HL-60 (cell line): ENCODE measurements at places on chromosomes 1 and 21.

GRCh38 chr1:207711285-207711684, 40.6 kb upstream of the CD46 start:
- no peak for DNase-seq

DNA sequence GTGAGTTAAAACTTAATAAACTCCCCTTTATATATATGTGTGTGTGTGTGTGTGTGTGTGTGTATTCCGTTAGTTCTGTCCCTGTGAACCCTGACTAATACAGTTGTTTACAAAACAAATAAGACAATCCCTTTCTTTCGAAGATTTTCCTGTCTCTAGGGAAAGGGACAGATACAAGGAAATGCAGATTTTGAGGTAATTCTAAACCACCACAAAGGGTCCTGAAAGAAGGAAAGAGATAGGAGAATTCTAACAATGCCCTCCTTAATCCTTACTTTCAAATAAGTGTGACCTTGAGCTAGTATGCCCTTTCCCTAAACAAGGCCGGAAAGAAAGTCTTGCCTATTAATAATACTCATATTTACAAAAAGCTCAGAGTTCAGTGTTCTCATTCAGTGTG, 164.8 kb upstream of the COL11A1 start:
- DNase-seq = no peak

DNA sequence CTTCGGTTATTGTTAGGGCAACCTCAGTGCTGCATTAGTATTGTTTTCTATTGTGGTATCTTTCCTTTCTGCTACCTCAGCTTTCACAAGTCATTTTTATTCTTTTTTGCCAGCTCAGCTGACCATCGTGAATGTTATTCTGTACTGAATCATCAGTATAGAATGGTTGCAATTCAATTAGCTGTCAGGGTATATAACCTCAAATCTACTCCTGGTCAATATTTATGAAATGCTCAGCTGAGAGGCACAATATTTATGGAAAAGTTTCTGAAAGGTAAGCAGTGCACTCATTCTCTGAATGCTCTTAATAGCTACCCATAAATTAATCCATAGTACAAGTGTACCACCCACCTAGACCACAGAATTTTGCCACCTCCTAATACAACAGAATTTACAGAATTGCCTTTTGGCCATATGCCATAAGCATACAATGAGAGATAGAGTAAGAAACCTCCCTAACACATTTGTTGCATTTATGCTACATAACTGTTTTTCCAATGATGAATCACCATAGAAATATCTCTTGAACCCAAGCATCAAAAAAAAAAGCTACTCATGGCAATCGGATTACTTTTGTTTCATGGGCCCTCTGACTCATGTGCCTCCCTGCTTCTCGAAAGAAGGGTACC, 732.6 kb upstream of the CHRM3 start:
- no peak for DNase-seq

- no peak for DNase-seq
Measured at GRCh38 chr1:214446772-214447556, 104.4 kb downstream of the PTPN14 start.

GRCh38 chr1:234107416-234108021, 203.0 kb downstream of the SLC35F3 start:
- DNase-seq = no peak
